ENCODE measurements at places on chromosomes 3 and 15.

DNA sequence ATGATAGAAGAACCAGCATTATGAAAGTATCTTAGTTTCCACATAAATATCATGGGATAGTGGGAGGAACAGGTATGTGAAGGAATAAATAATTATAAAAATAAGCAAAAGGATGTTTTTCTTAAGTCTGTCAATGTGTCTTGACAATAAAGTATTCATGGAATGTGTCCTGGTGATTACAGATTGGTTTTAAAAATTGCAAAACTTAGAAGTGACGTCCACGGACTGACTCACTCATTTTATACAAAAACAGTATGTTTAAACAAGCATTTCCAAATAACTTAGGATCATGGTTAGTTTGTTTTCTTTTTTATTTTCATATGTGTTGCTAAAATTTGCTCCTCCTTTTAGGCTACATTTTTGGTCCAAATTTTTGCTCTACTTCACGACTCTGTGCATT lies 687.0 kb upstream of the NECTIN3 start:
- no peak for DNase-seq

- no peak for DNase-seq
Measured at GRCh38 chr15:68337826-68338225, 60.3 kb downstream of the FEM1B start.

DNA sequence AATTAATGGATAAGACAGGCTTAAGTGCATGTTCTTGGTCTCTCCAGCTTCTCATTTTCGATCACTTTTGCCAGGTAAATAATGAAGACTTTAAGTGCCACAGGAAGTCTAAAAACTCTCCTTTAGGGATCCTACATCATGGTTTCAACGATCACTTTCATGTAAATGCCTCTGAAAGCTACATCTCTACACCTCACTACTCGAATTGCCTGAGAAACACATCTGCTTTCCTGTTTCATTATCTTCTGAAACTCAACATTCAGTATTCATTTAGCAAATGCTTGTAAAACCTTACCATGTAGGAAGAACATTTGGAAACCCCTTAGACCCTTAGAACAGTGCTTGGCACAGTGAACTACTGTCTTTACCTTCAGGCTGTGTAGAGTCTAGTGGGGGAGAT lies 16.2 kb downstream of the THAP10 start:
- no peak for DNase-seq

DNA sequence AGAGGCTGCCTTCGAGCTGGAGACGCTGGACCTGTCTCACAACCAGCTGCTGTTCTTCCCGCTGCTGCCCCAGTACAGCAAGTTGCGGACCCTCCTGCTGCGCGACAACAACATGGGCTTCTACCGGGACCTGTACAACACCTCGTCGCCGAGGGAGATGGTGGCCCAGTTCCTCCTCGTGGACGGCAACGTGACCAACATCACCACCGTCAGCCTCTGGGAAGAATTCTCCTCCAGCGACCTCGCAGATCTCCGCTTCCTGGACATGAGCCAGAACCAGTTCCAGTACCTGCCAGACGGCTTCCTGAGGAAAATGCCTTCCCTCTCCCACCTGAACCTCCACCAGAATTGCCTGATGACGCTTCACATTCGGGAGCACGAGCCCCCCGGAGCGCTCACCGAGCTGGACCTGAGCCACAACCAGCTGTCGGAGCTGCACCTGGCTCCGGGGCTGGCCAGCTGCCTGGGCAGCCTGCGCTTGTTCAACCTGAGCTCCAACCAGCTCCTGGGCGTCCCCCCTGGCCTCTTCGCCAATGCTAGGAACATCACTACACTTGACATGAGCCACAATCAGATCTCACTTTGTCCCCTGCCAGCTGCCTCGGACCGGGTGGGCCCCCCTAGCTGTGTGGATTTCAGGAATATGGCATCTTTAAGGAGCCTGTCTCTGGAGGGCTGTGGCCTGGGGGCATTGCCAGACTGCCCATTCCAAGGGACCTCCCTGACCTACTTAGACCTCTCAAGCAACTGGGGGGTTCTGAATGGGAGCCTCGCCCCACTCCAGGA lies 21.1 kb downstream of the NRROS start:
- no peak for DNase-seq

DNA sequence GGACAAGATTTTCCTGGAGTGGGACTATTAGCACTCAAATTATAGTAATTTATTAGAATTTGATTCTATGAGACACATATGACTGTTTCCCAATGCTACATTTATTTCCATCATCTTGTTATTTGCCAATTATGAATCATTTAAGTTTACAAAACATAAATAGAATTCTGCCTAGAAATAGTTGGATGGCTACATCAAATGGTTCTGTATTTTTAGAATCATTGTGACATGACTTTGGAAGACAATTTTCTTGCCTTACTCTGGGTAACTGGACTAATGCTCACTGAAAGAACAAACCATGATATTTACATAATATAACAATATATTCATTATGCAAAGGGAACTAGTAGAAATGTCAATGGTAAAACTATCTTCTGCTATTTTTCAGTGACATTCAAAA lies 173.5 kb downstream of the ZIC1 start:
- DNase-seq: no peak

GRCh38 chr15:65423976-65424679 lies 1.4 kb upstream of the IGDCC4 start:
- DNase-seq: no peak

Measured in Ammon's horn (tissue), 1 donor.